Stimulated activated CD8-positive, alpha-beta memory T cell treated with anti-CD3 and anti-CD28 coated beads, Interleukin-15, amount 100 ng/mL, for 24 hours (primary cell): ENCODE measurements at places on chromosomes 4 and X.

GRCh38 chr4:152032722-152033131, 271.9 kb upstream of the GATB start:
- DNase-seq = no peak

DNA sequence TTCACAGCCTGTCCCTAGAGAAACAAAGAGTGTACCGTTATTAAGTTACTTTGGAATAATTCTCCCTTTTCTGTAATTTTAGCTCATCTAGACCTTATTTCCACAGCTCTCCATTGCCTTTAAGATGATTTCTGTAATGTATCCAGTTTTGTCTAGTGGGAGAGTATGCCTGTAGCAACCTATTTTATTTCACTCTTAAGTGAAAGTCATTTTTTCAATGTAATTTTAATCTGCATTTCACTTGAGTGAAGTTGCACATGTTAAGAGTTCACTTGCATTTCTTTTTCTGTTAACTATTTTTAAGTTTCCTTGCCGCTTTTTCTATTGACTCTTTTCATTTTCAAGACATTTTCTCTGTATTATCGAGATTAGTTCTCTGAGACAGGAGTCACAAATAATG, 46.5 kb downstream of the FANCB start:
- DNase-seq = no peak

DNA sequence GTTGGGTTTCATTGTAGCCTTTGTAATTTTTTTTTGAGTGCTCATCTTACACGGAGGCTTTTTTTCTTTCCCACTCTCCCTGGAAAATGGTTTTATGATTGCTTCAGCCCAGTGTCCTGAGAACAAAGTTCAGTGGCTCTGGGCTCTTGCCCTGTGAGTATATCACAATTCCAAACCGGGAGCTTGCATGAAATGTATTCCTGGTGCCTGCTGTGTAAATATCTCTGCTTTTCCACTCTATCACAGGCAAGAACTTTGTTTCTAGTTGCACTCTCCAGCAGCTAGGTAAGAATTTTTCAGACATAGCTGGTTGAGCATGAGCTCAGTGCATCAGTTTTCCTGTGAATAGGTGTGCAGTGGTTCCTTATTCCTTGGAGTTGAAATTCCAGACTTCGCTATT, 60.8 kb downstream of the SUPT20HL2 start:
- no peak for DNase-seq

- DNase-seq = no peak
Measured at GRCh38 chr4:47642985-47643760, 158.1 kb downstream of the ATP10D start.

GRCh38 chr4:147328756-147329446, 152.0 kb upstream of the EDNRA start:
- DNase-seq = no peak

DNA sequence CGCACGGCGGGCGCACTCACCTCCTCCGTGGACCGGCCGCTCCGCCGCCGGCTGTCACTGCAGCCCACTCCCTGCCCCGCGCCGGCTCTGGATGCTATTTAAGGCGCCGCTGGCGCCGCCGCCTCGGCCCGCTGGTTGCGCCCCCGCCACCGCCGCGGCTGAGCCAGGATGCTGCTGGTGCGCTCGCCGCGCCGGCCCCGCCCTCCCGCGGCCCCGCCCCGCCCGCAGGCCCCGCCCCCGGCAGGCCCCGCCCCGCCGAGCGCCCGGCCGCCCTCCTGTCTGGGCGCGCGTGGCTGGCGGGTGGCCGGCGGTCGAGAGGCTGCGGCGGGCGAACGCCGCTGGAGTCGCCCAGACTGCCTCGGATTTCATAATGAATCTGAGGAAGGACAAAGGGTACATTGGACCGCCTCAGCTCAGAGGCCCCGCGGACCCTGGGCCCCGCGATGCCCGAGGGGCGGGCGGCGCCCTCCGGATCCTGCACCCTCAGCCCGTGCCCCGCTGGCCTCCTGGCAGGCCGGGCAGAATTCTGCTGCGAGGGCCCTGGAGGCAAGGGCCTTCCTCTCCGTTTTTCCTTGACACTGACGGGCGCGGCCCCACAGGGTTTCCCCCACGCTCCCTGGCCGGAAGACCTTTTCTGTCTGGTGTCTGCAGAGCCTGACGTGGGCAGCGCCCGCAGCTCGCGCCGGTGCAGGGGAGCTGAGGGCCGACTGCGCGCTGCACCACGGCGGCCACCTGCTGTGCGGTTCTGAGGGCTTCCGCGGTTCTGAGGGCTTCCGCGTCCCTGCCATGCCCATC, at the start of gene ACSL1:
Gene ACSL1, minus strand, starts transcription at position 73 of the 795 bp plus-strand sequence. CDS start 22,454 bp downstream, outside the sequence.
- DNase-seq = peak; percentile 67

GRCh38 chr4:109429545-109429944, 4.1 kb upstream of the SEC24B start:
- DNase-seq = no peak

GRCh38 chr4:7813674-7814073, 126.0 kb downstream of the AFAP1 start:
- DNase-seq = no peak

- no peak for DNase-seq
Measured at GRCh38 chrX:20320461-20321159, 53.9 kb upstream of the RPS6KA3 start.

GRCh38 chrX:39000802-39001201, 199.5 kb downstream of the MID1IP1 start:
- no peak for DNase-seq

DNA sequence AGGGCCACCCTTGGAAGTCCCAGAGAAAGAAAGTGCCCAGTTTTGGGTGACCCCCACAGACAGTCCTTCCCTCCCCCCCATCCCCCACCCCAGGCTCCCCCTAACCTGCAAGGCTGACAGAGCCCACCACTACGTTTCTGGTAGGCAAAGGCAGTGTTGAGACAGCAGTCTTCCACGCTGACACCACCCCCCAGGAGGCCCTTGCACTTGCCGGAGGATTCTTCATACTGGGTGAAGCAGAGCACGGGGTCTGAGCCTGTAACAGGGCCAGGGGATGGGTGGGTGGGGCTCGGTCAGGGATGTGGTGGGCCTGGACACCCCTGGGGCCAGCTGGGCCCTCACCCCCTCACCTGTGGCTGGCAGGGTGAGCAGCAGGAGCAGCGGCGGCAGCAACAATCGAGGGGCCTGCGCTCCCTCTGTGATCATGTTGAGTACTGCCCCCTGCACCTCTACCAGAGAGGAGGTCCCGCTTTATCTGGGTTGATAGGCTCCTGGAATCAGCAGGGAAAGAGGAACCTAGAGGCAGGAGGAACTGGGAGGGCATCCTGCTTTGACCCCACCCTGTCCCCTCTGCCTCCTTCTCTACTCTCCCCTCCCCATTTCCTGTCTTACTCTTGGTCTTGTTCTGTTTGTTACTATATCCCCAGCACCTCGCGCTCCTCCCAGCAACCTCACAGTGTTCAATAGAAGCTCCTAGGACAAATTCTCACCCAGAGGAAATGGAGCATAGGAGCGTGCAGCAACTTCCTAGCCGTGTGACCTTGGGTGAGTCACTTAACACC, at the start of gene CFP:
Gene CFP, minus strand, starts transcription at position 512 of the 782 bp plus-strand sequence. Its CDS starts 86 bp downstream, at position 426.
- no peak for DNase-seq

GRCh38 chr4:152780267-152780778, 569 bp downstream of the ARFIP1 start:
- DNase-seq = no peak

- DNase-seq = no peak
Measured at GRCh38 chr4:48449151-48449550, 34.0 kb upstream of the SLC10A4 start.
